ENCODE measurements at places on chromosomes 1 and 21.

DNA sequence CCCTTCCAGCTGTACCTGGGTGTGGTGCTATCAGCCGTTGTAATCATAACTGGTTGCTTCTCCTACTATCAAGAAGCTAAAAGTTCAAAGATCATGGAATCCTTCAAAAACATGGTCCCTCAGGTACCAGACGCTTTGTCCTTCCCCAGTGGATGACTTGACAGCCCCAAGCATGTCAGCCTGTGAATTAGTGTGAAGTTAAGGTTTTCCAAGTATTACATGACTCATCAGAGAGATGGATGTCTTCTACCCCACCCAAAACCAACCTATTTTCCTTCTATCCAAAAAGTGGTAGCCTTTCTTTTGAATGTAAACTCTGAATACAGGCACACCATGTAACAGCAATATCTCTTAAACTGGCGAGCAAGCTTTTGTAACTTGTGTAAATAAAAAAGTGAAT lies 15.1 kb downstream of the ATP1A1 start:
- no peak for DNase-seq

DNA sequence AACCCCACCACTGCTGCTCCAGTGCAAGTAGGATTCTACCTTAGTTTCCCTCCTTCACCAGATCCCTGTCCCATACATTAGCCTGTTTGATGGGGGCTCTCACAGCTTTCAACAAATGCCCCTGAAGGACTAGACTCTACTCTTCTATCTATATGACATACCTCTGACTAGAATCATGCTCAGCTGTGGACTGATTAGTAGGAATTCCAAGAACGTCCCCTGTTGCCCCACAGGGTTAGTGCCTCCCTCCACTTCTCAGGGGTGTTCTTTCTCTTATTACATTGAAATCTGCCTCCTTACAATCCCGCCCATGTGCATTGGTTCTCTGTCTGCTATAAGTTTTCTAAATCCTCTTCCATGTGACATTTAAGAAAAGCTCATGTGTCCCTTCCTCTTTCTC lies 375.9 kb upstream of the DUSP10 start:
- DNase-seq, result no peak

DNA sequence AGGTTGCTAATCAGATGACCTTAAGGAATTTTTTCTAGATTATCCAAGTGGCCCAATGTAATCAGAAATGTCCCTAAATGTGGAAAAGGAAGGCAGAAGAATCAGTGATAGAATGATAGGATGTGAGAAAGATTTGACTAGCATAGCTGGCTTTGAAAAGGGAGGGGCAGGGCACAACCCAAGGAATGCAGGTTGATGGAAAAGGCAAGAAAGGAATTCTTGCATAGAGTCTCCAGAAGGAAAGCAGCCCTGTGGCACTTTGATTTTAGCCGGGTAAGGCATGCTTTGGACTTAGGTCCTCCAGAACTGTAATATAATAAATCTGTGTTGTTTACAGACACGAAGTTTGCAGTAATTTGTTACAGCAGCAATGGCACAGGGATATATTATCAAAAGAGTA lies 375.7 kb upstream of the B3GALT2 start:
- DNase-seq, result no peak

DNA sequence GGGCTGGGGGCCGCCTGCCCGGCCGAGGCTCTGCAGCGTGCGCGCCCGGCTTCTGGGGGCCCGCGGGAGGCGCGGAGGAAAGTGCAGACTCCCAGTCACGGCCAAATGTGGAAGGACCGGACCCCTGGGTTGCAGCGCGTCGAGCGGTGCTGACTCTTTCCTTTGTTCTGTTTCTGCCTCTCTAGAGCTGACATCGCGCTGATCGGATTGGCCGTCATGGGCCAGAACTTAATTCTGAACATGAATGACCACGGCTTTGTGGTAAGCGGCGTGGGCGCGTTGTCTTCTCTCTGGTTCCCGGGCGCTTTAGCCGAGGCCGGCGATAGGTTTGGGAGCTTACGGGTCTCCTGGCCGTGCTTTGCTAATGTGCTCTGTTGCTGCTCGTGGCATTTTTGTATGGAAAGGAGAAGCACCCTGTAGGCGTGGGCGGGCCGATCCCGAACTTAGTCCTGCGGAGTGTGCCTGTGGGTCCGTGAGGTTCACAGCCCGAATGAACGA lies 629 bp downstream of the PGD start:
- no peak for DNase-seq

DNA sequence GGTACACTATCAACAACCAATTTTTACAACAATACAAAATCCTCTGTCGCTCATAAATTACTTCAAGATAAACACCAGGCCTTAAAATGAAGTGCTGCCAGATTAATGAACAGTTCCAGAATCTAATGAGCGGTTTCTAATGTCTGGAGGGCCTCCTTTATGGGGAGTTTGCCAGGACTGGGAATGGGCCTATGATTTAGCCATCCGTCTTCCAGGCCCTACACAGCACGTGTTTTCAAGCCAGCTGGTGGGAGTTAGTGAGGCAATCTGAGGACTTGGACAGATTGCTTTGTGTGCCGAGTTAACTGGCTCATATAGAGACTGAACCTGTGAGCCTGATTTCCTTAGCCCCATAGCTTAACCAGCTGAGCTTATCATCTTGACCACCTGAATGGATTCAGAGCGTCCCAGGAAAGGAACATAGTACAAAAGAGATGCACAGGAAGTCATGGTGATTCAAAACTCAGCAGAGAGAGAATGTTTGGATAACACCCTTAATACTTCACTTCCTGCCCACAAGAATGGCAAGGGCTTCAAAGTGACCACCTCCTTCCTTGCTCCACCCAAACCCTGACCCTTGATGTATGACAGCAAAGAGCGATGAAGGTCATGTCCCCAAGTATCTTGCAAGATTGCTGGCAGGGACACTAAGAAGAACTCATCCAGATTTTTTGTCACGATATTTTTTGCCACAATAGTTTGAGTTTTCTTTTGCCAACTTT lies 143.5 kb downstream of the SLC30A10 start:
- DNase-seq, result no peak

Measured in NCI-H1436 treated with DMSO at 0.1 percent for 48 hours (cell line).